ENCODE measurements at places on chromosomes 1 and 21.

DNA sequence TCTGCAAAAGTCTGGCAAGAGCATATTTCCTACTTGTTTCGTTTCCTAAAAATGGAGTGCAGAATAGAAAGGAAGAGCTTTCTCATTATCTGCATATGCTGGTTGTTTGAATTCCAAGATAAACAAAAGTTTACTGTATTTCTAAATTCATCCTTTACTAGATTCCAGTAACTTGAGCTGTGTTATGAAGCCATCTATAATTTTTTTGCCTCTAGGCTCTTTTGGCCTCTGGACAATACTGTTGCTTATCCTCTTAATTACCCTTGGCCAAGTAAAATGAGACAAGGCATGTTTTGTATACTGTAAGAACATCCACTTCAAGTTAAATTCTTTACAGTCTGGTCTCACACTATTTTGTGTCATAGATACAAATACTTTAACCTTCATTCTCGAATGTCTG lies 45.6 kb upstream of the HFM1 start:
- no peak for DNase-seq

DNA sequence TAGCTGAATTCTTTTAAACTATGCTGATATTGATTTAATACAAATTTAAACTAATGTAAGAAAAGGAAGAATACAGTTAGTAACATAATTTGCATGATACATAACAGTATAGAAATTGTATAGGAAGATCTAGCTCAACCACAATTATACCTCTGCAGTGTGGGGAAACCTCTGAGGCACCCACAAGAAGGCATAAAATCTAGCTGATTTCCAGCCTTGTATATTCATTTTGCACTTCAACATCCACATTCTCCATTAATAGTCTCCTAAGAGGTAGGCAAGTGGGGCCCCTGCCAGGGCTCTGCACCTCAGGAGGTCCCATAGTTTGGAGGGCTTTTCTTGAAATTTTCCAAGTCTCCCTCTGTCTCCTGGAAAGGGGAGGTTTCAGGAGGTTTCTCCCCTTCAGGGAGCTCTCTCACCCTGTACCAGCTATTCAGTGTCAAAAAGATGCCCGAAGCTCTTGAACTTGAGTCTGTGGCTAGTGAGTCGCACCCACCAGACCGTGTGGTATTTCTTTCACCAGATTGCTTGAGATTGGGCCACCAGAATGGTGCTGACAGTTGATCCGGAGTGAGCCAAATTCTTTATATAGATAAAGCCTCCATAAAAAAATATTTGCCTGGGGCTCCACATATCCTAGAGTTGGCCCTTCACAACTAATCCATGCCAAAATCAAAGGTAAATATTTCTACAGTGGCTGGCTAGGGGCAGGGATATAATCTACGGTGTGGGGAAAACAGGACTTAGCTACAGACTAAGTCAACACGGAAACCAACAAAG lies 108.2 kb downstream of the TIAM1 start:
- peak; percentile 89 for DNase-seq

DNA sequence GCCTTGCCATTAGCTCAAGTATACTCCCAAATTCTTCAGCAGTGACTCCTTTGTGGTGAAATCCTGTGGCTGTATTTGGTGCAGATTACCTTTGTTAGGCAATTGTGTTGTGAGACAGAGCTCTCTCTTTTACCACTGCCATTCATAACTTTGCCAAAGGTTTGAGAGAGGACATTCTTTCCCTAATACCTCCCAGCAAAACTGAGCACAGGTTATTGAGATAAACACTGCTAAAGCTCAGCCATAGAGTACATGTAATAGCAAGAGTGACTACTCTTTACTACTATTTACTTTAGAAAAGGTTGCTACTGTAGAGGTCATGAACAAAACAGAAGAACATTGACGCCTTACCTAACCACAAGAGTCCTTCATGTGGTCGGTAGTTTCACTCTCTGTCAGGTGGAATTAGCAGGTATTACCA lies 514.0 kb upstream of the ADAMTS5 start:
- peak; percentile 54 for DNase-seq

GRCh38 chr1:25572708-25573590 lies 29.5 kb downstream of the LDLRAP1 start:
- DNase-seq: peak; percentile 48

DNA sequence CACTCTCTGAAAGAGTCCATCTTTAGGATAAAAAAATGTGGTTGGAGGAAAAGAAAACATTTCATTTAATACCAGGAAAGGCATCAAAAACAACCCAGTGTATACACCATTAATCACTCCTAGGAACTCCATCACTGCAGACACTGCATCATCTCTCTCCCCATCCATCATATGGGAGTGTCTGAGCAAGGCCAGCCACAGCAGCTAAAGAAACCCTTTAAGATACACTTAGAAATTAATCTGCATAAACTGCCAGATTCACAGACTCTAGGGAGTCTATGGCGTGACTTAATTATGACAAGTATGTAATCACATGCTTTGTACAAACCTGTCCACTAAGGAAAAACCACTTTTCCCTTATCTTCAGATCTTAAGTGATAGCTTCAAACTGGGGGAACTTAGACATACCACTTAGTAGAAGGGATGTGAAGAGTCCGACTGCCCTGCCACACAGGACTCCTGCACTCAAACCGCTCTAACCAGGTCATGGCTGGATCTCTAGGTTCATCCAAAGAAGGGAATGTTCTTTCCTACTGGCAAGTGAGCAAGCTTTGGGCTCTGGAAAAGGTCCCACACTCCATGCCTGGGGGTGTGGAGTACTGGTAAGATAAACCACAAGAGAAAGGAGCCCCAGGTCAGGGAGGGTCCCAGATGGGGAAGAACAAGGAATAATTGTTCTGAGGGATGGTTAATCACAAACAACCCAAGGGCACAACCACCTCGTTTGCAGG lies 61.0 kb upstream of the C8B start:
- peak; percentile 0 for DNase-seq

GRCh38 chr1:218407630-218408029 lies 62.5 kb downstream of the TGFB2 start:
- no peak for DNase-seq

GRCh38 chr21:41186755-41187536 lies 19.0 kb downstream of the BACE2 start:
- no peak for DNase-seq

- peak; percentile 63 for DNase-seq
Measured at GRCh38 chr1:160428655-160429054, 28.3 kb downstream of the VANGL2 start.

- DNase-seq: no peak
Measured at GRCh38 chr1:2214541-2215241, 13.4 kb upstream of the SKI start.

DNA sequence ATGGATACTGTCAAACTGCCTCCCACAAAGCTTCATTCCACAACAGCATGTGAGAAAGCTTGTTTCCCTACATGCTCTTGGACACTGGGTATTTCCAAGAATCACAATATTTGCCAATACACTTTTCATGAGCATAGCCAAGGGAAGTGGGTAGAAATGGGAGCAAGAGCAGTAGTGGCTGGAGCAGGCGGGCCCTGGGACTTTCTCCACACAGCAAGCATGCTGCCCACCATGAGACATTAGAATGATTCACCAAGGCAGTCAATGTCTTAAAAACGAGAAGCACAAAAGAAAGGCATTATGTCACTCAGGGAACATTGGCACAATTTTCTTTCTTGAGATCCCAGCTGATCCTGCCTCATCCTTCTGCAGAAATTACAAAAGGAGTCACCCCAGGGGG lies 371.6 kb upstream of the RUNX1 start:
- DNase-seq: no peak

DNA sequence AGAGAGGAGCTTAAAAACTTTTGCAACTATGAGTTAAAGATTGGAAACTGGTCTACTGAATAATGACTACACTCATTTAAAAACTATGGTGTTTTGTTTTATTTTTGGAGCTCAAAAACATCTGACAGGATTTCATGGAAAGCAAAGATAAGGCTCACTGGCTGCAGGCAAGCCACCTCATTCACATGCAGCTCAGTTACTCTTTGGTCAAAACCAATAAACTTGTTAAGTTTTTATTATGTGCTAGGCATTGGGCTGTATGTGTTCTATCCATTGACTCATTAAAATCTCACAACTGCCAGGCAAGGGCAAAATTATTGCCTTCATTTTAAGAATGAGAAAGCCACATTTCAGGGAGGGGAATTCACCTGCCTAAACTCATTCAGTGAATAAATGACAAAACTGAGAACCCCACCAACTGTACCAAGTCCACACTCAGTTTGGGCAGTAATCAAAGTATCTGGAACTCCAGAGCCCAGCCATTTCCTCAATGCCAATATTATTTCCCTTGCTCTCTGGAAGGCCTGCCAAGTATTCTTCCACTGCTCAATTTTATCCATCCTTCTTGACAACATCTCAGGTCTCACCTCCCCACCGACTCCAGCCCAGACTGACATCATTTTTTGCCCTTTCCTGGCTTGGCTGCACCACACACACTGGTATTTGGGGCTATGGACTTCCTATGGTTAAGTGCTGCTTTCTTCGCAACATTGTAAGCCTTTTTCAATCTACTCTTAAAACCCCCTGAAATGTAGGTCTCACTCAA lies 401.1 kb upstream of the NFIA start:
- DNase-seq: no peak

DNA sequence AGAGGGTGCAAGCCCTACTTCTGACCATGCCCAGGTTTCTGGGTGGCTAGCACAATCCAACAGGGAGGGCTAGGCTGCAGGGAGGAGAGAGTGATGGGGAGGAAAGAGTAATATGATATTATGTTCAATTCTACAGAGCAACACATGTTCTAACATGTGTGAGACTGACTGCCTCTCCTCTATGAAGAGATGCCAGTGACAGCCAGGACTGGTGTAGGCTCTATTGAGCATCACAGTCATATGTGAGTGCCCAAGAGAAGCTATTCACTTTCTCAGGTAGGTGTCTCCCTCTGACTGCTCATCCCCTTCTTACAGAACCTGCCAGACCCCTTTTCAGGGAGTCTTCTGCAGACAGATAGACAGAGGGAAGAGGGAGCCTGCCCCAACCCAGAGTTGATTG lies 446.1 kb downstream of the SIPA1L2 start:
- no peak for DNase-seq

DNA sequence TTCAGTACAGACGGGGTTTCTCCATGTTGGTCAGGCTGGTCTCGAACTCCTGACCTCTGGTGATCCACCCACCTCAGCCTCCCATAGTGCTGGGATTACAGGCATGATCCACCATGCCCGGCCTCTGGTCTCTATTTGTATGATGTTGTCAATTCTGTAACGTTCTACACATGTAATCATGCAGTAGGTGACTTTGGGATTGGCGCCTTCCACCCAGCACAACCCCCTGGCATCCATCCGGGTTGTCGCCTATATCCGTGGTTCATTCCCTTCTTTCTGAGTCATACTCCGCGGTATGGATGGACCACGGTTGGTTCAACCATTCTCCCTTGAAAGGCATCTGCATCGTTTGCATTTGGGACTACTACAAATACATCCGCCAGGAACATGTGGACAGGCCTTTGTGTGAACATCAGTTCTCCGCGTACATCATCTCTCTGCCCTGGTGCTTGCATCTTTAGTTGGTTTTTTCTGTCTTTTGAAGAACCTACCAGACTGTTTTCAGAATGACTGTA lies 72.1 kb downstream of the PDE9A start:
- DNase-seq: no peak

DNA sequence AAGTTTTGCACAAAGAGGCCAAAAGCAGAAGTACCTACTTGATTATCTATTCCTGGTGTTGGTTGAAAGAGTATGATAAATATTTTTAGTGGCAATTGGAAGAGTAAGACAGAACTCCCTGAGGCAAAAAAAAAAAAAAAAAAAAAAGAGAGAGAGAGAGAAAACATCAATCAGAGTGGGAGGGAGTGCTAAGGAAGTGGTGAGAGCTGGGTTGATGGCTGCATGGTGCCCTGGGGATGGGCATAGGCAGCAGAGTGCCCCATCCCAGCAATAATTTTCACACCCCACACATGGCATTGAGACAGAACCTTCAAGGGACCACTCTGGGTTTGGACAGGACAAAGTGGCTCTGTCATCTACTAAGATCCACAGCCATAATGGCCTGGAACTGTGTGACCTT lies 59.4 kb upstream of the FAM20B start:
- no peak for DNase-seq

GRCh38 chr1:158728510-158729225 lies 8.1 kb upstream of the OR6K3 start:
- no peak for DNase-seq

DNA sequence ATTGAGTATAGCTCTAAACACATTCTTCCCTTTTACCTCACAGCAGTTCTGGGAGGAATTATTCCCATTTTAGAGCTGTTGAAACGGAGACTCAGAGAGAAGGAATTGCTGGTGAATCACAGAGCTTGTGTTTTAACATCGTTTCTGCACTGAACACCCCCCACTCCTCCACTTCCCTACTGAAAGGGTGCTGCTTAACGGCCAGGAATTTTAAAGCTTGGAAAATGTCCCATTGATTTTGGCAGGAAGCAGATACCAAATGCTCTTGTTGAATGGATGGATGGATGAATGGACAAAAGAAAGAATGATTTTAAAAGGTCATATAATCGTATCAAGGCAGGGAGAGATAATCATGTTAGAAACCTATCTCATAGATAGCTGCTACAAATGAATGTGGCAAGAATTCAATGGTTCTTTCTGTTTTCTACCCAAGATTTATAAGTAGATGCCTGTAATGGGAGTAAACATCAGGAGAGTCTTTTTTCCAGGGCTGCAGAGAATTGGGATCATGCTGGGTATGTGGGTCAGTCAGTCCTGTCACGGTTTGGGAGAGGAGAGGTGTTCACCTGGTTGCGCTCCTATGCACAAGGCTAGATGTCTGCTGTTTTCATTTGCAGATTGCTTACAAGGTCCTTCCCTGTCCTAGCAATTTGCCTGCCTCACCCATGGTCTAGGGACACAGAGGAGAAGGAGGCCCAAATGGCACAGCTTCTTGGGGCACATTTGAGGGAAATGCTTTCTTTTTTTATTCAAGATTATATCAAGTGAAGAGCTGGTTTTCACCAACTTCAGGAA lies 19.0 kb downstream of the FAM163A start:
- DNase-seq: no peak

DNA sequence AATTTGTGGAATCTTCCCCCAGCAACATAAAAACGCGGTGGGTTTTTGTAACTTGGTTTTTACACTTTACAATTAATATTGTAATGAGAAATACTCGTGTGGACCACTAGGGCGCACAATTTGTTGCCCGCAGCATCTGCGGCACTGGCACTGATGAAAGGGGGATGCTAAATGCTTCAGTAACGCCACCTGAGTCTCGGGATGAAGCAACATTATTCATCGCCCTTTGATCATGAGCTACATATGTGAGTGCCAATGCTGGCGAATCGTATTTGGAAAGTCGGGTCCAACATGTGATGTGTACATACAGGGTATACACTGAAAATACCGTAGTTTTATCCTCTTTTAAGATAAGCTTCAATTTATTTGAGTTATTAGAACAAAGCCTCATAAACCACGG lies 34.2 kb upstream of the COX20 start:
- peak; percentile 36 for DNase-seq

Measured in fibroblast of skin of scalp (primary cell).